ENCODE measurements at places on chromosomes 6 and 20.

GRCh38 chr20:19274412-19275015, 62.1 kb downstream of the SLC24A3 start:
- no peak for DNase-seq
- H3K4me1 ChIP-seq: peaks cover 21% of the 10 kb centered on the region
- no peaks in the 10 kb centered on the region for H3K36me3 ChIP-seq
- H3K27me3 ChIP-seq: no peaks in the 10 kb centered on the region

- no peak for DNase-seq
- no peaks in the 10 kb centered on the region for H3K27me3 ChIP-seq
- H3K4me3 ChIP-seq: no peak overlapping the region
- H3K27ac ChIP-seq: peak overlapping the region; percentile 8
These were observed 5.8 kb upstream of the SDCBP2 start for GRCh38 chr20:1334761-1335160.

GRCh38 chr6:8623441-8623840, 188.1 kb upstream of the SLC35B3 start:
- no peaks in the 10 kb centered on the region for H3K4me1 ChIP-seq
- H3K27ac ChIP-seq: no peak overlapping the region
- no peaks in the 10 kb centered on the region for H3K27me3 ChIP-seq
- no peak for DNase-seq
- no peaks in the 10 kb centered on the region for H3K36me3 ChIP-seq

GRCh38 chr20:58177799-58178198, 50.7 kb downstream of the ANKRD60 start:
- H3K4me3 ChIP-seq: no peak overlapping the region
- H3K27ac ChIP-seq: no peak overlapping the region
- H3K27me3 ChIP-seq: peaks cover 7% of the 10 kb centered on the region
- no peak for DNase-seq

- no peak overlapping the region for H3K4me3 ChIP-seq
- no peaks in the 10 kb centered on the region for H3K27me3 ChIP-seq
- no peak overlapping the region for H3K27ac ChIP-seq
- H3K4me1 ChIP-seq: peaks cover 6% of the 10 kb centered on the region
- no peak for DNase-seq
These were observed 282.1 kb downstream of the UST start for GRCh38 chr6:149028767-149029405.

- no peak overlapping the region for H3K4me3 ChIP-seq
- DNase-seq: no peak
- H3K27ac ChIP-seq: no peak overlapping the region
- H3K27me3 ChIP-seq: no peaks in the 10 kb centered on the region
- H3K36me3 ChIP-seq: no peaks in the 10 kb centered on the region
- no peaks in the 10 kb centered on the region for H3K4me1 ChIP-seq
These were observed 452.1 kb downstream of the GRIK2 start for GRCh38 chr6:101845621-101846020.

DNA sequence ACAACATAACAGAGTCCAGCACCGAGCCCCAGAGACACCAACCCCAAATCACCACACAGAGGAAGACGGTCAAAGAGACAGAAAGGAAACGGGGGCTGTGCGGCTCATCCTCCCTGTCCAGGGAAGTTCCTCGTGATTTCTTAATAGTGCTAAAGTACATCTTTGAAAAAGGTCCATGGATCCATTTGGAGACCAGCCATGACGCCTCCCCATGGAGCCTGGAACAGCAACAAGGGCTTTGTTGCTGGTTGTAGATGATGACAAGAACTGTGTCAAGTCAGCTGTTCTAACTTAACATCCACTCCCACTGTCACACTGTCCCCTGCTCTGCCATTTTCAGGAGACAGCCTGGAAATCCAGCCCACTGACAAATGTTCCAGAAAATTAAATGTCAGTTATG, 99.7 kb downstream of the ATP9A start:
- DNase-seq: no peak
- H3K4me3 ChIP-seq: no peak overlapping the region
- no peaks in the 10 kb centered on the region for H3K27me3 ChIP-seq
- peaks cover 35% of the 10 kb centered on the region for H3K36me3 ChIP-seq

GRCh38 chr6:56244089-56244488, 3.3 kb downstream of the COL21A1 start:
- H3K27me3 ChIP-seq: no peaks in the 10 kb centered on the region
- no peaks in the 10 kb centered on the region for H3K36me3 ChIP-seq
- no peak for DNase-seq

GRCh38 chr6:167755461-167755860, 71.2 kb upstream of the AFDN start:
- DNase-seq: no peak
- H3K27me3 ChIP-seq: no peaks in the 10 kb centered on the region
- no peaks in the 10 kb centered on the region for H3K36me3 ChIP-seq
- peaks cover 5% of the 10 kb centered on the region for H3K4me1 ChIP-seq
- no peak overlapping the region for H3K4me3 ChIP-seq

GRCh38 chr20:50744143-50744792, 12.9 kb downstream of the PARD6B start:
- H3K4me3 ChIP-seq: no peak overlapping the region
- H3K4me1 ChIP-seq: peaks cover 43% of the 10 kb centered on the region
- no peaks in the 10 kb centered on the region for H3K36me3 ChIP-seq
- H3K27me3 ChIP-seq: no peaks in the 10 kb centered on the region
- H3K27ac ChIP-seq: peak overlapping the region; percentile 94
